ENCODE measurements at places on chromosomes 12 and 14. TPM values are rescaled to one million over a fixed set of nuclear protein-coding genes. Genes with fewer than 3 reads are reported as not detected.

Gene RASAL1
- 4.9 TPM for total RNA-seq

Gene PRKCH
- 21.6 TPM for total RNA-seq

Gene TTC6
- 0.41 TPM for total RNA-seq

Gene ACSM4
- not detected for total RNA-seq

Gene RASSF9
- total RNA-seq, result 0.41 TPM

Gene SMCO3
- total RNA-seq, result 0.41 TPM

Gene LRRC43
- 2.0 TPM for total RNA-seq

Measured in frontal cortex (tissue), 4 donors.